Stimulated activated CD8-positive, alpha-beta memory T cell treated with anti-CD3 and anti-CD28 coated beads, Interleukin-12 subunit alpha, Interleukin-12 subunit beta, amount 100 ng/mL, for 4 hours (primary cell): ENCODE measurements at places on chromosomes 11 and 22.
A peak's percentile ranks its signal among the peaks of the same experiment; 100 is the strongest.

- DNase-seq: no peak
Observed at GRCh38 chr11:119684361-119685110, 44.5 kb downstream of the NECTIN1 start.

DNA sequence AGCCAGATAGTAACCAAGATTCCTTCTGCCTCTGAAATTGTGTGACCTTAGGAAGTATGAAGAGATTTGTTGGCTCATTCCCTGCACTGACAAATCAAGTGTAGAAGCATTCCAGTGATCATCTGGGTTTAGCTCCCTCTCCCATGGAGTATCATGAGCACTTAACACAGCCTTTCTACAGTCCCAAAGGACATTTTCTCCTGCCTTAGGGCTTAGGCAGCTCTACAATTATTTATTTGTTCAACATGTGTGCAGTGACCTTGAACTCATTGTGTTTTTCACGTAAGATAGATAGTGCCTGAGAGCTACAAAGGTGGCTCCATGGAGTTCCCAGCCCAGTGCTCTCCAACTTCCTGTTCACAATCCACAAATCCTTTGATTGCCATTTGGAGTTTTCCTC is 94.8 kb upstream of the FAT3 start:
- DNase-seq: no peak

DNA sequence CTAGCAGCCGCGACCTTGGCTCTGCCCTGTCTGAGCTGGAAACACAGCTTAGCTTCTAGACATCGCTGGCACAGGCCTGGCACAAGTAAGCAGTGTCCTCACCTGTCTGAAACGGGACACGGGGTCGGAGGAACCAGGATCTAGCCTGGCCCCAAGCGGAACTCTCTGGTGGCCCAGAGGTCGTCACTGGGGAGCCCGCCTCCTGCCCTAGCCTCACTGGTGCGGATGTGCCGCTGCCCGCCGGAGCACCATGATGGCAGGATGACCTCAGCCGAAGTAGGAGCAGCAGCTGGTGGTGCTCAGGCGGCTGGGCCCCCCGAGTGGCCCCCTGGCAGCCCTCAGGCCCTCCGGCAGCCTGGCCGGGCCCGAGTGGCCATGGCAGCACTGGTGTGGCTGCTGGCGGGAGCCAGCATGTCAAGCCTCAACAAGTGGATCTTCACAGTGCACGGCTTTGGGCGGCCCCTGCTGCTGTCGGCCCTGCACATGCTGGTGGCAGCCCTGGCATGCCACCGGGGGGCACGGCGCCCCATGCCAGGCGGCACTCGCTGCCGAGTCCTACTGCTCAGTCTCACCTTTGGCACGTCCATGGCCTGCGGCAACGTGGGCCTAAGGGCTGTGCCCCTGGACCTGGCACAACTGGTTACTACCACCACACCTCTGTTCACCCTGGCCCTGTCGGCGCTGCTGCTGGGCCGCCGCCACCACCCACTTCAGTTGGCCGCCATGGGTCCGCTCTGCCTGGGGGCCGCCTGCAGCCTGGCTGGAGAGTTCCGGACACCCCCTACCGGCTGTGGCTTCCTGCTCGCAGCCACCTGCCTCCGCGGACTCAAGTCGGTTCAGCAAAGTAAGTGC is 871 bp downstream of the SLC35E4 start:
- DNase-seq: peak; percentile 13

DNA sequence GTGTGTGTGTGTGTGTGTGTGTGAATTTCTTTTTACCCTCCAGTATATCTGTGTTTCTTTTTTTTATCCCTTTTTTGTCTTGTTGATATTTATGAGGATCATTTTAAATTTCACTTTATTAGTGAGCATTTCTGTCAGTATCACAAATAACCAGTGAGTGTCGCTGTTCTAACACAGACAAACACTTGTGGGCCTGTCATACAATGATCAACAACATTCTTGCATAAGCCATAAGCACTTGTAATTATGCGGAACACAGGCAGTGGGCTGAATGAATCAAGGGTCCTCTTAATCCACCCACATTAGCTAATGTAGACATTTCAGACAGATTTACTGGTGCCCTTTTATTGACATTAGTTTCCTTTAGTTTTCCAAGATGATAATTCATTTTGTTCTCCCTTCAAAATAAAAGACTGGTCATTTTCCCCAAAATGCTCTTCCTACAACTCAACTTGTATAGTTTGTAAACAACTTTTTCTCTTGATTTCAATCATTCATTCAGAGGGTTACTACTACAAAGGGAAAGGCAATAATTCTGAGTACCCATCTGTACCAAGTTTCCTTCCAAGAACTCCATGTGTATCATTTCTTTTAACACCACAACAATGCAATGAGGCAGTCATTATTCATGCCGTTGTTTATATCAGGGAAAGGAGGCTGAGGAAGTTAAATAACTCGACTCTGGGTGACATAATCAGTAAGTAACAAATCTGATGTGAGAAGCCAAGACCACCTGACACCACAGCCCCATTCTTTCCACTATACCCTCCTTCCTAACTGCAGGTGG is 34.5 kb upstream of the ANO3 start:
- no peak for DNase-seq

DNA sequence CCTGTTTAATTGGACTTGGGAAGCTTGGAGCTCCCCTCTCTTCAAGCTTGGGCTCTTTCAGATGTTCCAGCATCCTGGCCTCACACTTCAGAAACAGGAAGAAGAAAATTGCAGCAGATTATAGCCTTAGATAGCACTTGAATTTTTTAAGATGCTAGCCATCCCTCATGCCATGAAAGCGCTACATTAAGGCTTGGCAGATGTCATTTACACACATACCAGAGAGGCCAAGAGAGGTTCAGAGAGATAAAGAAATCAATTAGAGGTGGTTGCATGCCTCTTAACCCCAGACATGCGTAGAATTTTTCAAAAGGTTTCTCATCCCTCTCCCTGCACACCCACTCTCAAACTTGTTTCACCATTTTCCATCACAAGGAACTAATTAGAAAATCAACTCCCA is 31.9 kb upstream of the DBX1 start:
- no peak for DNase-seq

- no peak for DNase-seq
Observed at GRCh38 chr11:118092907-118093571, 6.3 kb upstream of the SMIM35 start.

DNA sequence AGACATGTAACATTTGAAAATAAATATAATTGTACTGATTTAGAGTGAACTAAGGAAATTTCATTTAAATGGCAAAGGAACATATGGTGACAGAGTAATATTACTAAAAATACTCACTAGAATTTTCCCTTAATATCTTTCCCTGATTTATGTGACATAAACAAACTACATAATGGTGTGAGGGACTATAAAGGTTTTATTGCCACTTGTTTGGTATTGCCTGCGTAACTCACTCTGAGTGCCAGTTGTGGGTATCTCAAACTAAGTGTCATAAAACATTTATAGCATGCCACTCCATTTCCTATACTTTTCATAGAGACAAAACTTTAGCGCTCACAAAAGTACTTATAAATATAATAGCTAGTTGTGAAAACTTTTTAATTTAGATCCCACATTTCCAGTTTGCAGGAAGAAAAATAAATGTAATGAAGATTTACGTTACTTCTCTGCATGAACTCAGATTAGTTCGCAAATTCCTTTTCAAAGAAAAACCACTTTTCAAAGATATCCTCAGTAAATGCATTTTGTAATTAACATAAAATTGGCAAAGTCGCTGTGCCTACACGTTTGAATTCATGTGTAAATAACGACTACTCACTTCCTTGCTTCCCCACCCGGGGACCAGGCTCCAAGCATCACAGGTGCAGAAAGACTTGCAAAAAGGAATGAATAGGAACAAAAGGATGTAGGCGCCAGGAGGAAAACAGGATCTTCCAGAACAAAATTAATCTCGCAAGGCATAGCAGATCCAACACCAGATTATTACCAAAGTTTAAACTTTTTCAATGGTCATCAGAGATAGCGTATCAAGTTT is 1.6 kb upstream of the QSER1 start:
- DNase-seq: no peak

- DNase-seq: no peak
Observed at GRCh38 chr11:133808393-133809140, 36.7 kb downstream of the SPATA19 start.

GRCh38 chr22:42895087-42895486 is 38.0 kb upstream of the ARFGAP3 start:
- DNase-seq: no peak

- DNase-seq: no peak
Observed at GRCh38 chr11:121466063-121466794, 13.5 kb upstream of the SORL1-AS1 start.

DNA sequence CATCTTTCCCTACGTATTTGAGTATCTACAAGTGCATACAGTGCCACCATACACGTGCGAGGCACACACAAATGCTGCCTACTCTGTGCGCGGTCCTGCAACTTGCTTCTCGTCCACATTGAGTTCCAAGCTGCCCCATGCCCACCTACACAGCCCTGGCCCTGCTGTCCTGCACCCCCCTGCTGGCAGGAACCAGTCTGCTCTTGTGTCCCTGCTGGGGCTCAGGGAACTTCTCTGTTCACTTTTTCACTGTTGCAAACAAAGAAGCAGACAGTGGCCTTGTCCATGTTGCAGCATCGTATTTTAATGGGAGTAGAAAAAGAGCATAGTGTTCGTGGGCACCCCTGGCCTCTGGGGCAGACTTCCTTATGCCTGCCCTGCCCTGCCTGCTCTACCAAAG is 14.0 kb downstream of the CPT1A start:
- DNase-seq: no peak

DNA sequence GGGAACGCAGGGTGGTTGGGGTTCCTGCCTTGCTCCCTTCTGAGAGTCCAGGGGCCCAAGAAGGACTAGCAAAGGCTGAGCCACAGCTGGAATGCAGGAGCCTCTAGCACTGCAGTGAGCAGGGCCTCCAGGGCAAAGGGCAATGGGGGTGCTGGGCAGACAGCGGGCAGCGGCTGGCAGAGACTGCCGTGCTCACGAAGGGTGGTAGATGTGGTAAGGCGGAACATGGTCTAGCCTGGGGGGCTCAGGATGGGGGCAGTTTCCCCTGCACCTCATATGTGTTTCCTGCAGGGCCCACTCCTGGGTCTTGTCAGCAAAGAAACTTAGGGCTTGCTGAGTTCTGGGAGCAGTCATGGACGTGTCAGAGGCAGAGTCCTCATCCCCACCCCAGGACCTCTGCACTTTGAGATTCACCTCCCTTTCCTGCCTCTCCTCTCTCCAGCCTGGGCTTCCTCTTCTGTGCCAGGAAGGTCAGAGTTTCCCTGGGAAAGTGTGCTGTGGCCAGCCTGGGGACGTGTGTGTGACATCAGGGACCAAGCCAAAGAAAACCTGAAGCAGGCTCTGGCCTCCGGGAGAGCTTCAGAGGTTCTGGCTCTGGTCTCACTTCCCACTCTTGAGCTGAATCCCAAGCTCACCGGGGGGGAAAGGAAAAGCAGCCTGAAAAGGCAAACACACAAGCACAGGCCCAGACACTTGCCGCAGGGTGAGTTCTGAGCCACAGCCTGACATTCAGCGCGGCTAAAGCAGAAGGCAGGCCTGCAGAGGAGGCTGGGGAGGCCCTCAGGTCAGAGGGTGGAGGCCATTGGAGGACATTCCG is 4.4 kb downstream of the MOGAT2 start:
- DNase-seq: no peak

- DNase-seq: no peak
Observed at GRCh38 chr11:78076733-78077403, 2.8 kb downstream of the NDUFC2 start.

DNA sequence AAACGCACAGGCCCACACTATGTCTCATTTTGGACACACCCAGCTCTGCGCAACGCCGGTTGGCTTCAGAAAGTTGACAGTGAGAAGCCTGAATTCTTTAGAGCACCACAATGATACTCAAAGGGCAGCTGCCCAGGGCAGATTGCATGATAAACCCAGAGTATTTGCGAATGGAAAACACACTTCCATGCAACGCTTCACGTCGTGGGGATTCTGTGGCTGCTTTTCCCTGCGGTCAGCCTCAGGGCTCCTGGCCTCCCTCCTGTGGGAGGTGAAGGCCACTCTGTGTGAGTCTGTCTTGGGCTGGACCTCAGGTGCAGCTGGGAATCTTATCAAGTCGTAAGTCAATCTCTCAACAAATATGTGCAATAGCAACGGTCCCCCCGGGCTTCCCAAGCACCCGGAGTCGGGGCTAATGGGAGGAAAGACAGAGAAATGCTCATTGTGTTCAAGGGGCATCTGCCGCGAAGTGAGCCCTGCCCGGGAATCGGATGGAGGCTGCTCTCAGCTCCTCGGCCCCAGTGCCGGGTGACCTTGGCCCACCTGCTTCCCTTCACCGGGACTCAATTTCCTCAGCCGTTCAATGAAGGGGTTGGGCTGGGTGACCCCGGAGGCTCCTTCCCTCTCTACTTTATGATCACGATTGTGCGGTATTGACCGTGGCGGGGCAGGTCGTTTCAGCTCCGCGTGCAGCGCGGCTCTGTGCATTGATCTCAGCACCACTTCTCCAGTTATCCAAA is 623.6 kb downstream of the BRD1 start:
- DNase-seq: no peak

DNA sequence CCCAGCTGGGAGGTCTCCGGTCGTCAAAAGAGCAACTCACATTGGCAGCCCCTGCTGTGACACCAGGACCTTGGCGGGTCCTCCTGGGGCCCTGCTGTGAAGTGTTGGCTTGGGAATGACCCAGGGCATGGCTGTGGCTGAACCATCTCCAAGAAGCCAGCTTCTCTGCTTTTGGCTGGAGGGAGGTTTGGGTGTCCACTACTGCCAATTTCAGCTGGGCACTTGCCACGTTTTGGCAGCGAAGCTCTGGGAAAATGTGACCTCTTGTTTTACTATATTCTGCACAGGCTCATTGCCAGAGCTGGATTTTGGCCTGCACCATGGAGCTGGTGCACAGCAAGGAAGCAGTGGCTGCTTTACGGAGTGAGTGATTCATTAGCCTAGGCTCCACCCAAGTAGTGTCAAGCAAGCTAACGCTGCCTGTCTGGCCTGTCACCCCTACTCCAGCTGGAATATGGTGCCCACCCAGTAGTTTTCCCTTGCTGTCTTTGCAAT is 24.3 kb upstream of the SMCO4 start:
- DNase-seq: no peak

DNA sequence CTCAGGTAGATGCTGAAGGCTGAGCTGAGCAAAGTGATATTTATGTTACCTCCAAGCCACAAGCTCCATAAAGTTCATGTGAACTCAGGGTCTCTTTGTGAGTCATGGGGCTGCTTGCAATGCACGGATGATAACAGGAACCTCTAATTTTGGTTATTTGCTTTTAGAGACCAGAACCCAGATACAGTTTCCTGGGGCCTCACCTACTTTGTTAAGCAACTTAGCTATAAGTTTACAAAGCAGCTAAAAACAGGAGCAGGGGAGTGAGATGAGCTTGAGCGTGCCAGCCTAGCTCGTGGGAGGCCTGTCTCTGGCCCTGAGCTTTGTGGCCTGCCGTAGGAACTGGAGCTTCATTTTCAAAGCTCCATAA is 29.2 kb downstream of the SREBF2 start:
- DNase-seq: peak; percentile 6

- no peak for DNase-seq
Observed at GRCh38 chr11:84793318-84793717, 833.8 kb downstream of the DLG2 start.

DNA sequence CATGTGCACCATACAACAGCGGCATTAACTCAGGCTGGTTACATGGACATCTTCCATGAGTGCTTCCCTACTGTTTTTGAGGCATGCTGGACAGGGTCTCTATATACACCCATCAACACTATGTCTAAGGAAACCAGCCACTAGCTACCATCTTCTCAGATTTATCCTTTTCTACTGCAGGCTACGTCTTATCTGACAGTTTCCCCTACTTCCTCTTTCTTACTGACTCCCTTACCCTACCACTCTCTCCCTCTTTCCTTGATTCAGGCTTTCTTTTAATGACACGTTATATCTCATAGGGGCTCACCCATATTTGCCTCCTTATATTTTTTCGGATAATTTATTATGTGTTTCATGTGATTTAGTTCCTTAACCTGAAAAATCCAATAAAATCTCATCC is 41.8 kb downstream of the DDI1 start:
- no peak for DNase-seq
